Neural crest cell (in vitro differentiated cells): ENCODE measurements at places on chromosomes 1 and 21. TPM values are rescaled to one million over a fixed set of nuclear protein-coding genes. Genes with fewer than 3 reads are reported as not detected.

GRCh38 chr1:19260211-19261138 is 8.9 kb downstream of the MRTO4 start:
- H3K4me1 ChIP-seq = no peaks in the 10 kb centered on the region
- no peak overlapping the region for H3K4me3 ChIP-seq
- DNase-seq = no peak
- no peak overlapping the region for H3K27ac ChIP-seq

DNA sequence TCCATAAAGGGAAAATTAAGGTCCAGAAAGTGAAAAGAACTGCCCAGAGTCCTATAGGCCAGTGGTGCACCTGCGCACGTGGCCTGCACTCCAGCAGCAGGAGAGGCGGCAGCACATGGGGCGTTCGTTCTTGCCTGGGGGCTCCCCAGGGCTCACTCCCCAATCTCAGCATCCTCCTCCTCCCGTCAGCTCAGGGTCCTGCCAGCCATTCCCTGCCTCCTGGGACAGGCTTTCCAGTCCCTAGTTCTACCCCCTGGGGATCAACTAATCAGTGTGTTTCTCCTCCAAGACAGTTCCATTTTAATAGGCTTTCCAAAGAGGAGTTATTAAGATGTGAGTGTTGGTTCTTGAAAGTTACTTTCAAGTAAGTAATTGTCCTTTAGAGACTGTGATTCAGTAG is 1.2 kb upstream of the A3GALT2 start:
- H3K4me1 ChIP-seq = peaks cover 16% of the 10 kb centered on the region
- peaks cover 6% of the 10 kb centered on the region for H3K36me3 ChIP-seq
- no peak overlapping the region for H3K4me3 ChIP-seq
- peaks cover 6% of the 10 kb centered on the region for H3K27me3 ChIP-seq
- no peak for DNase-seq

DNA sequence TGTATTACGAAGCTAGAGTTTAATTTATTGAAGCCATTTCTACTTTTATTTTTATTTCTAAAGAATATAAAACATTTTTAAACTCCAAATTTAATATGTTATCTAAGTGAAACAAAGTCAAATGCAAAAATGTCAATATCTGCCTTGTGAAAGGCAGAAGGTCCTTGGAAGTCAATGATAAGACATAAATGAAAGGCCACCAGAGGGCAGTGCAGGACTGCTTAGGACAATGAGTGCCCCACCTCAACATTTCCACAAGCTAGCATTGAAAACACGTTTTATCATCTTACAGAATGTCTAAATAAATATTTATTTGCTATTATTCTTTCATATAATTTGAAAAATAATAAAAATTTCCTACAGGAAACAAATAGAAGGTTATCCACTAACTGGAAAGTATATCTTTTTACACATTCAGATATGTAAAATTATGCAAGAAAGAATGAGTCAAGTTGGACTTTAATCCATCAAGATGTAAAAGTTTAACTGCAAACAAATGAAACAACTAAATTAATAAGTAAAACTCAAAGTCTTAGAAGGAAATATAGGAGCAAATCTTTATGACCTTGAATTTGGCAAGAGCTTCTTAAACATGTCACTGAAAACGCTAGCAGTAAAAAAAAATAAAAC is 140.1 kb upstream of the FMN2 start:
- no peak overlapping the region for H3K4me3 ChIP-seq
- H3K27ac ChIP-seq = no peak overlapping the region
- DNase-seq = peak; percentile 72

DNA sequence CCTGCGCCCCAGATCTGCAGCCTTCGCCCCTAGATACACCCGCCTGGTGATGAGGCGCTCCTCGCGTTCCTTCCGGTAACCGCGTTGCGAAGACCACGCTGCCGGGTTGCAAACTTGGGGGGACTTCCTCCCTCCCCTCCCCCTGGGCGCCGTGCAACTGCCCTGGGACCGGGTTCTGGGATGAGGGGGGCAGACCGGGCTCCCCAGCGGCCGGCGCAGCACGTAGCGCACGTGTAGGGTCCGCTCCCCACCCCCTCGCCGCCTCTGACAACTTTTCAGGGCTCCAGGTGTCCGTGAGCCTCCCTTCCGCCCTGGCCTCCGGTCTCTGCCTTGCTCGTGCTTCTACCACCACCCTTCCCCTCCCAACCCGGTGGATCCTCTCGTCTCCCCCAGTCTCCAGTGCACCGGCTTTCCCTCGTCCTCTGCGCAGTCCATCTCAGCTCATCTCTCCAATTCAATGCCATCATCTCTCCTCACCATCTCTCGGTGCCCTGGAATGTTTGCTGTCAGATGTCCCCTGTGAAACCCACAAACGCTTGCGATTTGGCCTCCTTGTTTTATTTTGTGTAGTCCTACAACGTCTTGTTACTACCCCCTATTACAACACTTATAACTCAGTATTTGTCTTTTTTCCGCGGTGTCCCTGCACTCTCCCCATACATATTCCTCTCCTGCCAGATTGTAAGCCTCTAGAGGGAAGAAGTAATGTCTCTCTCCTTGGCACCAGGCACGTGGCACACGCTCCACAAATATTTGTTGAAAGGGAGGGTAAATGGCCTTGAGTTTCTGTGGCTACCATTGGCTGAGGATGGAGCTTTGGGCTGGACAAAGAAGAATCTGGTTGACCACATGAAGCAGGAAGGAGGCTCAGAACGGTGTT is 782 bp downstream of the PCAT6 start:
- peaks cover under 1% of the 10 kb centered on the region for H3K36me3 ChIP-seq
- H3K27me3 ChIP-seq = peaks cover 20% of the 10 kb centered on the region
- H3K4me3 ChIP-seq = peak overlapping the region; percentile 87
- H3K27ac ChIP-seq = peak overlapping the region; percentile 83
- H3K4me1 ChIP-seq = peaks cover 33% of the 10 kb centered on the region

DNA sequence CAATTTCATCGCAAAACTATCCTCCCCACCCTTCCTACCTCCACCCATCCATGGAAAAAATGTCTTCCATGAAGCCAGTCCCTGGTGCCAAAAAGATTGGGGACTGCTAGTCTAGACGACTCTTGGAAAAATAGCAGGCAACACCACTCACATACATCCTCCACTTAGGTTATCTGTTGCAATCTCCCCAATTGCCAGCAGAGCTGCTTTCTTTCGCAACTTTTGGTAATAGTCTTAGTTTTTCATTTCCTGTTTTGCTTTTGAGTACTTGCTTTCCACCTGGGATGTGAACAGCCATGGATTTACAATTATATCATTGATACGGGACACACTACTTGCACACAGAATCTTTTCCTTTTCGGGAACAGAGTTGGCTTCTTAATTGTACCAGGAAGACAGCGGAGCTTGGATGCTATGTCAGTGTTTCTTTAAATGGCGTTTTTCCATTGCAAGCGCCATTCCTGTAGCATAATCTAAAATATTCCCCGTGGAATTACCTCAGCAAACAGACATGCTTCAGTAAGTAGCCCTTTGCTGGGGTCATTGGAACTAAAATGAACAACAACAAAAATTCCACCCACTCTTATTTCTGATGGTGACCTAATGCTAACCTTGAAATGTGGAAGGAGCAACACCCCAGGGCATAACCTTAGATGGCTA is 183.3 kb upstream of the ADGRL2 start:
- no peaks in the 10 kb centered on the region for H3K27me3 ChIP-seq
- peaks cover 25% of the 10 kb centered on the region for H3K4me1 ChIP-seq
- peaks cover 7% of the 10 kb centered on the region for H3K36me3 ChIP-seq
- no peak for DNase-seq
- peak overlapping the region; percentile 6 for H3K27ac ChIP-seq

- H3K36me3 ChIP-seq = no peaks in the 10 kb centered on the region
- no peak for DNase-seq
- peaks cover 11% of the 10 kb centered on the region for H3K27me3 ChIP-seq
- H3K27ac ChIP-seq = no peak within 1 kb of the TSS
These were observed at the start of gene PLA2G4A for GRCh38 chr1:186828611-186829454. TSS of gene PLA2G4A (plus strand) at chr1:186828949. CDS start at chr1:186854355, 25,406 bp downstream.

DNA sequence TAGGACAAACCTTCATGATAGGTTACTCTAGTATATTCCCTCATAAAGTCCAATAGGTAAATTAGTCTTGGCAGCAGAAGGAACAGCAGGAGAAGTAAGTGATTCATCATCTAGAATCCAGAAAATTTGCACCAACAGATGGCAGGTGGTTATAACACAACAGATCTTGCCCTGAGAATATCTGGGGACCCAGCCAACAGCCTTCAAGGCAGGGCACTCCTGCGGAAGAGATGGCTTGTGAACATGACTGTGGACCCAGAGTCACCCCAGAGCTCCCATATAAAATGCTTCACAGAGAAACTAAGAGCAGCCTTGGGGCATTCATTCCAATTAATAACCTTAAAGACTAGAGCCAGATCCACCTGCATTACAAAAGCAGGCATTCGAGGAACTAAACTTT is 7.9 kb upstream of the PLA2G2C start:
- no peak overlapping the region for H3K4me3 ChIP-seq
- DNase-seq = no peak
- H3K36me3 ChIP-seq = no peaks in the 10 kb centered on the region
- no peak overlapping the region for H3K27ac ChIP-seq

DNA sequence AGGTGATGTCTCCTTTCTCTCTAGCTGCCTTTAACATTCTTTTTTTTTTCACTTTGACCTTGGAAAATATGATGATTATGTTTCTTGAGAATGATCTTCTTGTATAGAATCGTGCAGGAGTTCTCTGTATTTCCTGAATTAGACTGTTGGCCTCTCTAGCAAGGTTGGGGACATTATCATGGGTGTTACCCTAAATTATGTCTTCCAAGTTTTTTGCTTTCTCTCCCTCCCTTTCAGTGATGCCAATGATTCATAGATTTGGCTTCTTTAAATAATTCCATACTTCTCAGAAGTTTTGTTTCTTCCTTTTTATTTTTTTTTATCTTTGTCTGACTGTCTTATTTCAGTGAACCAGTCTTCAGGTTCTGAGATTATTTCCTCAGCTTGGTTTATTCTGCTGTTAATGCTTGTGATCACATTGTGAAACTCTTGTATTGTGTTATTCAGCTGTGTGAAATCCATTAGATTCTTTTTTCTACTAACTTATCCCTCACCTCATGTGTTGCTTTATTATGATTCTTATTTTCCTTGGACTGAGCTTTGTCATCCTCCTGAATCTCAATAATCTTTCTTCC is 268.4 kb upstream of the NRIP1 start:
- H3K36me3 ChIP-seq = peaks cover 2% of the 10 kb centered on the region
- no peak for DNase-seq
- no peak overlapping the region for H3K4me3 ChIP-seq
- H3K4me1 ChIP-seq = no peaks in the 10 kb centered on the region
- H3K27ac ChIP-seq = peak overlapping the region; percentile 21
- no peaks in the 10 kb centered on the region for H3K27me3 ChIP-seq

FCRL4 gene
- total RNA-seq = not detected in 2 replicates

CCNL2 gene
- 249 and 261 TPM in 2 replicates for total RNA-seq
